Activated CD4-positive, alpha-beta T cell treated with anti-CD3 and anti-CD28 coated beads, Interleukin-2, amount 50 U/mL, for 48 hours (primary cell): ENCODE measurements at places on chromosomes 1 and 21.

GRCh38 chr1:204837440-204838084 is 33.1 kb upstream of the NFASC start:
- peak; percentile 38 for DNase-seq

- no peak for DNase-seq
These were observed 116.8 kb downstream of the RABGAP1L start for GRCh38 chr1:174276087-174276486.

DNA sequence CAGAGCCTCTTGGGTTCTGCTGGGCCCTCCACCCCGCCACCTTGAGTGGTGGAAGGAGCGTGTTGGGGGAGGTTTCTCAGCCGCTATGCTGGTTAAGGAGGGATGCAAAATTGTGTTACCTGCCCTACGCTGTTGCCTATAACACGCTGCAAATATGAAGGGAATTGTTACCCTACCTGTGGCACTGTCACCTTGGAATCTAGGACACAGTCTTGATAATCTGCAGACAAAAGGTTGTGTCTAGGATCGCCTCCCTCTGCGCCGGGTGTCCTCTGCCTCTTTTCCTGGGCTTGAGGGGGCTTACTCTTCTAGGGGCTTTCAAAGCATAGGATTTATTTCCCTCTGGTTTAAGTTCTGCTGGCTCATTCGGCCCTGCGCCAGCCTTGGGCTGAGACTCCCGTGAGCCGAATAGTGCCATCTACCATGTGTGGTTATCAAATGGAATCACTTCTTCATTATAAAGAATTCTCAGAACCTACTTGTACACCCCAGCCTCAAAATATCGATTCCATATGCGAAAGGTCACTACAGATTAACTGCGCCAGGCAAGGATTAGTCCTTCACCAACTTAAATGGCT is 697 bp downstream of the SLC22A15 start:
- no peak for DNase-seq

DNA sequence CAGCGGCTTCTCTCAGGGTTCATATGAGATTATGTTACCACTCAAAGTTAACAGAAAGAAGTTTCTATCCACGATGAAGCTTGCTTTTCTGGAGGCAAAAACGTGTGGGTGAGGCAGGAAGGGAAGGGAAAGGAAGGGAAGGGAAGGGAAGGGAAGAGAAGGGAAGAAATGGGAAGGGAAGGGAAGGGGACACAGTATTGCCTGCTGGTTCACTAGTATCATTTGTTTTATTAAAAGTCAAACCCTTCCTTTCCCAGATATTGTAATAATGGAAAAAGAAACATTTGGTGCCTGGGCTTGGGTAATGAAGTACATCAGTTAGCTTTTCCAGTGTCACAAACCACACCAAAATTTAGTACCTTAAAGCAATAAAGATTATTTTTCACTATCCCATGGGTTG is 18.0 kb upstream of the MROH9 start:
- no peak for DNase-seq
